Kidney (tissue), 22 donors: ENCODE measurements at places on chromosomes 11 and 22. TPM values are rescaled to one million over a fixed set of nuclear protein-coding genes. Genes with fewer than 3 reads are reported as not detected.

- DNase-seq = no peak
Observed at GRCh38 chr22:22213231-22213630, 31.4 kb upstream of the VPREB1 start.

DNA sequence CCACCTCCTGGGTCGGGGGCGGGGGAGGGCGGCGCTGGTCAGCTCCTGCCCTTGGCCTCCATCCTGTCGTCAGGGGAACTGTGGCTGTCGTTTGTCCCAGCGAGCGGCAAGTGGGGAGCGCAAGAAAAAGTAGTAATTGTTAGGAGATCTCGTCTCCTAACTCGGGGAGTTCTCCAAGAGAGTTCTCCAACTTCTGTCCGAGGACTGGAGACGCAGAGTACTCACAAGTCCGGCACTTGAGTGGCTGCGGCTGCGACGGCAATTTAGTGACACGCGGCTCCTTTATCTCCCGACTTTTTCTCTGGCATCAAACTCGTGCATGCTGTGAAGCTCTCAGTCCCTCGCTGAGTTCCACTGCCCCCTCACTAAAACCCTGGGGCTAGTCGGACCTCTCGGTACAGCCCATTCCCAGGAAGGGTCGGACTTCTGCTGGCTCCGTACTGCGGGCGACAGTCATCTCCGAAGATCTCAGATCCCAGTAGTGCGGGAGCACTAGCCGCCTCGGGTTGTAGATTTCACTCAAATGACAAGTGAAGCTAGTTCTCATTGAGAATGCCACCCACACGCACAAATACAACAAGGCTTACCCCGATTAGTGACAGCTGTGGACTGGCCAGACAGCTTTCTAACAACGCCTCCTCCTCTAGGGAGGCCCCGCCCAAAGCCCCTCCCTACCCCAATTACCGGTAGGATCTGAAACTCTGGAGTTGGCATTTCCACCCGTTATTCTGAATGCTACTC lies at the start of gene PGR:
PGR (minus strand) TSS at position 611 of the 741 bp plus-strand sequence. CDS start 743 bp downstream, outside the sequence.
- DNase-seq = peak; percentile 53

- DNase-seq = no peak
Observed at GRCh38 chr22:47196166-47196849, 433.9 kb downstream of the TBC1D22A start.

- no peak for DNase-seq
Observed at GRCh38 chr22:35742342-35743100, 24.8 kb downstream of the APOL5 start.

- no peak for DNase-seq
Observed at GRCh38 chr11:130381317-130381716, 47.1 kb downstream of the ADAMTS8 start.

- no peak for DNase-seq
Observed at GRCh38 chr22:30829901-30830550, 135.4 kb downstream of the OSBP2 start.

DNA sequence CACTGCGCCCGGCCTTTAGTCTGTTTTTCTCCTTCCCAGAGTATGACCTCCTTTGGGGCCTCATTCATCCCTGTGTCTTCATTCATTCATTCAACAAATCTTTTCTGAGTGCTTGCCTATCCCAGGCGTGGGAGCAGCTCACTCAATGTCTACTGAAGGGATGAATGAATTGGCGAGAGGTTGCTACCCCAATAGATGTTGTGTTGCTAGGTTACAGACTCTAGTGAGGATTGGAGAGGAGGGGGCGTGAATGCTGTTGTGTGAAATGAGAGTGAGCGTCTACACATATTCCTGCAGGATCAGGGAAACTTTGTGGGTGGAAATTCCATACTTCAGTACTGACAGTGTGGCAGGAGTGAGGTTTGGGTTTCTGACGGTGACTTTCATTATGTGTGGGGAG lies 55.5 kb upstream of the EP300 start:
- no peak for DNase-seq

GRCh38 chr22:24181996-24182899 lies 961 bp downstream of the SUSD2 start:
- DNase-seq = peak; percentile 68

Gene CDK2AP2
- 98.4 TPM for total RNA-seq

Gene KDM4E
- total RNA-seq = not detected

DNA sequence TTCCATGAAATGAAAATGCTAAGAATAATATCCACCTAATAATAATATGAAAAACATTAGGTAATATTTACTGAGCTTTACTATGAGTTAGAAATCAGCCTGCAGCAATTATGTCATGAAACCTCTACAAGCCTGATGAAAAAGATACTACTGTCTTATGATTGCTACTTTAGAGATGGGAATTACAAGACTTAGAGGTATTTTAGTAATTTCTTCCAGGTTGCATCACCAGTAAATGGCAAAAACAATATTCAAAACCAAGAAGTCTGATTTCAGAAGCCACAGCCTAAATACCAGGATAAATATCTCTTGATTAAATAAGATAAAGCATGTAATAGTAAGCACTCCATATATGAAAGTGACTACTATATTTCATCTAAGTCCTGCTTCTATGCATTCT lies 13.8 kb downstream of the OR5B21 start:
- no peak for DNase-seq

DNA sequence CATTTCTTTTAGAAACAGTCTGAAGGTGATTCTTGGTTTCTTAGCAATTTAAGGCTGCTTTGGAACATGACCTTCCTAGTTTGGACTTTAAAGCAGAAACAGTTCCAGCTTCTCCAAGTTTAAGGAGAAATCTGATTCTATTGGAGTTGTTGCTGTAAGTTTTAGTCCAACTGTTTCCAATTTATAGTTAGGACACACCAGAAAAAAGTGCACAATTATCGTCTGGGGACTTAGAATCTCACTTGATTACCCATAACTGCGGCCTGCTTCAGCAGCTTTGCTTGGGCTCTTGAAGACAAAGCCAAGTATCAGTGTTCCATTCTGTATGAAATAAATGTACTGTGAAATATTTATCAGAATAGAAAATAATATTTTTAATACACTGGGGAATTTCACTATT lies 246.6 kb downstream of the TMEM135 start:
- DNase-seq = no peak

DNA sequence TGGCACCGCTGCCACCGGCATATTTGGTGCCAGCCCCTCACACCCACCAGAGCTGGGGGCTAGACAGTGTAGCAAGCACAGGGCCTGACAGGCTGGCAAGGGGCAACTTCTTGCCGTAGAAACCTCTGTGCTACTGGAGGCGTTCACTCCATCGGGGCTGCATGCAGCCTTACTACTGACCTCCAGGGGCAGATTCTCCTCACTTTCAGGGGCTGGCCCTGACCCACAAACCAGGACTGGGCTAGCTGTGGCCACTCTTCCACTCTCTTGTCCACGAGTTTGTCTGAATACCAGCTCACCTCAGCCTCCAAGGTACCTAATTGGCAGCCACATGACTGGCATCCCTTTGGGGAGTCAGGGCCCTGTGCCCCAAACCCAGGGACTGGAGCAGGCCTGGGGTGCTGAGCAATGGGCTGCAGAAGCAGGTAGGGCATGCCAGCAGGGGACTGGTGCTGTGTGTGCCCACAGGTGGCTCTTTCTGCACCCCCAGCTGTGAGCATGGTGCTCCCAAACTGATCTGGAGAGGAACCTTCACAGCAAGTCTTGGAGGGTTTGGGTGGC lies 2.1 kb upstream of the LMO1 start:
- no peak for DNase-seq

- DNase-seq = no peak
Observed at GRCh38 chr11:72981971-72982685, 160.0 kb downstream of the FCHSD2 start.

DNA sequence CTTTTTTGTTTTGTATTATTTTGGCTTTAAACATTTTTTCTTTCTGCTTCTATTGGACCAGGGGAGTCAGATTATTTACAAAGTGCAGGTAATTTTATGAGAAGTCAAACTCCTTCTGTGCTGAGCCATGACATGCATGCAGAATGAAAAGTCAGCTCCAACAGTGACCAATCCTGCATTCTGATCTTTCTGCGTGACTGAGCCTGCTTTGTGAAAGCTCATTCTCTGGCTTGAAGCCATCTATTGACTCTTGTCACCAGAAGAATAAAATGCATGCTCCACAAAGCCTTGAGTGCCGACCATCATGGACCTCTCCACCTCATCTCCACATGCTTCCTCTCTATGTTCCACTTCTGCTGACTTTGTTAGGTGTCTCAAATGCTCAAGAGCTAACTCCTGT lies 50.2 kb downstream of the MIAT start:
- DNase-seq = no peak

- peak; percentile 57 for DNase-seq
Observed at GRCh38 chr11:13384908-13385640, 77.9 kb downstream of the BTBD10 start.

- no peak for DNase-seq
Observed at GRCh38 chr11:114987186-114987760, 308.9 kb downstream of the NXPE2 start.

Gene OSBP2
- 4.0 TPM for total RNA-seq
